Right renal cortex interstitium (tissue), 3 donors: ENCODE measurements at places on chromosomes 1 and 21.

GRCh38 chr1:13699936-13700520 lies at the start of gene PRDM2:
TSS of gene PRDM2 (plus strand) at chr1:13700188. CDS start at chr1:13715606, 15,418 bp downstream.
- no peak for DNase-seq

- no peak for DNase-seq
Measured at GRCh38 chr1:219419065-219419464, 193.8 kb downstream of the ZC3H11B start.

DNA sequence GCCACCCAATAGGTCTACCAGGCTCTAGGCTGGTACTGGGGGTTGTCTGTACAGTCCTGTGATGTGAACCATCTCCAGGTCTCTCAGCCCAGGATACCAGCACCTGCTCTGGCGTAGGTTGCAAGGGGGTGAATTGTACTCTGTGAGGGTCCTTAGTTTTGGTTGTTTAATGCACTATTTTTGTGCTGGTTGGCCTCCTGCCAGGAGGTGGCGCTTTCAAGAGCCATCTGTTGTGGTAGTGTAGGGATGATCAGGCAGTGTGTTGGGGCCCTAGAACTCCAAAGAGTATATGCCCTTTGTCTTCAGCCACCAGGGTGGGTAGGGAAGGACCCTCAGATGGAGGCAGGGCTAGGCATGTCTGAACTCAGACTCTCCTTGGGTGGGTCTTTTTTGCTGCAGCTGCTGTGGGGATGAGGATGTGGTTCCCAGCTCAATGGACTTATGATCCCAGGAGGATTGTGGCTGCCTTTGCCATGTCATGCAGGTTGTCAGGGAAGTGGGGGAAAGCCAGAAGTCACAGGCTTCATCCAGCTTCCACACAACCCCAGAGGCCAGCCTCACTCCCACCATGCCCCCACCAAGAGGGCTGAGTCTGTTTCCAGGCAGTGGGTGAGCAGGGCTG lies 301.8 kb upstream of the CHRM3 start:
- DNase-seq = no peak

DNA sequence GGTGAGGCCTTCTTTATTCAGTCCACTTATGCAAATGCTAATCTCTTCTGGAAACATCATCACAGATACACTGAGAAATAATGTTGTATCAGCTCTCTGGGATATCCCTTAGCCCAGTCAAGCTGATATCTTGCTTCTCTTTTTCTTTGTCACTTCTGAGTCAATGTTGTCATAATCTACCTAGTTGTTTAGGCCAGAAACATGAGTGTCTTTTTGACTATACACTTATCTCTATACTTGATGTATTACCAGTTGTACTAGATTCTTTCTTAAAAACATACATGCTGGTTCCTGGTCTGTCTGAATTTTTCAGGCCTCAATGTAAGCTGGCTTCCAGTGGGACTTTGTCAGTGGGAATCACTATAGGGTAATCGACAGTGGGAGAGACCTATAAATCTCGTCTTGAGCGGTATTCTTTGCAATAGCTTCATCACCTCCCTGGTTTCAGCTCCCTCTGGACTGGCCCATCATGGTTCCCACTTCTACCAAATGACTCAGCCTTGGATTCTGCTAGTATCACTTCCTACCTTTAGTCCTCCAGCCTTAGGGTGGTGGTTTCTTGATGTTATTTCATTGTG lies 135.2 kb upstream of the CYYR1 start:
- DNase-seq = no peak

GRCh38 chr21:37861561-37861960 lies 54.7 kb downstream of the KCNJ6 start:
- no peak for DNase-seq

GRCh38 chr21:33203371-33203724 lies 26.4 kb upstream of the IFNAR2 start:
- DNase-seq = no peak

DNA sequence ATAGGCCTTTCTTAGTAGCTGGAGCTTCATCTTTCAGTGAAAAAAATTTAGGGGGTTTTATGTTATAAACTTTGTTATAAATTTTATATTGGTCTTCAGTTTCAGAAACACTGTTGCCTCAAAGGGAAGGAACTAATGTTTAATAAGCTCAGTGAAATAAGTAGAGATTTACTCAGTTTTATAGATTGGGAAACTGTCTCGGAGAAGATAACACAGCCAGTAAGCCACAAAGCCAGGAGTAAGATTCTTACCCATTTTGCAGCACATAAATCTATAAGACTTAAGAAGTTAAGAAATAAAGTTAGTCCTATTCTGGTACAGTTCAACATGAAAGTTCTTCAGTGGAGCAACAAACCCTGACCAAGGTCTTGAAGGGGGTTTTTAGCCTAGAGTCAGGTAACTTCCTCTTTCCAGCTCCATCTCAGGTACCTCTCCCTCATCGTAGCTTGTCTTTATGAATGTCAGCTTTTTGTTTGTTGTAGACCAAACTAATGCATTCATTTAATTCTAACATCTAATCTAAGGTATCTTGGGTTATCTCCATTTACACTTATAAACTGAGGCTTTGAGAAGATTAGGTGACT lies 3.3 kb downstream of the KPNA6 start:
- no peak for DNase-seq

- no peak for DNase-seq
Measured at GRCh38 chr1:230249695-230250480, 176.2 kb downstream of the PGBD5 start.

DNA sequence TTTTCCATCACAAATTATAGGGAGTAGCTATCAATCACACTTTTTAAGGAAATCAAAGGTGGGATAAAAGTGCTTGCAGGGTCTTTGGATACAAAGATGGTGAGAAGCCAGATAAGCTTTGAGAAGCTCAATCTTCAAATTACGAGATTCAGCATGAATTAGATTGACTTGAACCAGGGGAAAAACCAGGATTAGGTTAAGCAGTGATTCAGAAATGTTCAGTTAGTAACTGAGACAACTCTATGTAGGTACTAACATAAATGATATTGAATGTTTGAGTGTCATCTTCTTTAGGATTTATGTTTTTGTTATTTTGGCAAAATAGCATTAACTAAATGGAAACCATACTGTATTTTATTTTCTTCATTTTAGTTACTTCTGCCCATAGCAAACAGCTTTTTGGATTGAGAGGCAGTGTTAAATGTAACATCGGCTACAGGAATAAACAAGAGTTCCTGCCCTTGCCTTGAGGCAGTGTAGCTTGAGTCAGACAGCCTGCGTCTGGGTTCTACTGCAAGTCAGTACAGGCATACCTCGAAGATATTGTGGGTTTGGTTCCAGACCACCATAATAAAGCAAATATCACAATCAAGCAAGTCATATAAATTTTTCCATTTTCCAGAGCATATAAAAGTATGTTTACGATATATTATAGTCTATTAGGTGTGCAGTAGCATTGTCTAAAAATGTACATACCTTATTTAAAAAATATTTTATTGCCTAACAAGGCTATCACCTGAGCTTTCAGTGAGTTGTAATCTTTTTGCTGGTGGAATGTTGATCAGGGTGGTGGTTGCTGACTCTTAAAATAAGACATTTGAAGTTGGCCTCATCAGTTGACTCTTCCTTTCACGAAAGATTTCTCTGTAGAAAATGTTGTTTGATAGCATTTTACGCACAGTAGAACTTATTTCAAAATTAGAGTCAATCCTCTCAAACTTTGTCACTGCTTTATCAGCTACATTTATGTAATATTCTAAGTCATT lies 36.9 kb upstream of the BACH1 start:
- DNase-seq = no peak

DNA sequence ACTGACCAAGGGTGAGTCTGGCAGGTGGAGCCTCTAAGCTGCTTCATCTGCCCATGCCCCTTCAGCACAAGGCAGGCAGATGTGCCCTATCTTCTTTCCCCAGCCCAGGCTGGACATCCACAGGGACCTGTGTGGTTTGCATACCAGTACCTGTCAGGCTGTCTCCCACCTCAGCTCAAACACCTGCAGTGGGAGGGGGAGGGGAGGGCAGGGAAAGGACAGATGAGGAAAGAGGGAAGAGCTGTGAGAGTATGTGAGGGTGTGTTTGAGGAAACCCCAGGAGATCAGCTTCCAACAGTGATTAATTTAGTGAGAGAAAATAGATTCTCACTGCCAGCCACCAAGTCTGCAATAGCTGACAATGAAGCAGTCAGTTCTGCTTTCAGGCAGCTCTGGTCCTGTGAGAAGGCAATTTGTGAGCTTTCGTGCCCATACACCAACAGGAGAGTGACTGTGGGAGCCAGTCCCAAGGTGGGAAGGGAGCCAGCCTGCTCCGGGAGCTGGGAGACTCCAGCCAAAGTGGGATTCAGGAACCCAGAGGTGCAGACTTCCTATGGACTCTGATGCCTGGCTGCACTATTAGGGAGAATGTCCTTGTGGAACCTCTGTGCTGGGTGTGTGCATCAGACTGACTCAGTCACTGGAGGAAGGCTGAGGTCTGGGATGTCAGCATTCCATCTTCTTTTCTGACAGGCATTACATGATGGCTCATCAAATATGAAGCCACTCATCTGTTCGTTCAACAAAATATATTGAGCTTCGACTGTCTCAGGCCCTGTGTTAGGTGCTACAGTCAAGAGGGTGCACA lies 59.7 kb downstream of the TNR start:
- DNase-seq = no peak

DNA sequence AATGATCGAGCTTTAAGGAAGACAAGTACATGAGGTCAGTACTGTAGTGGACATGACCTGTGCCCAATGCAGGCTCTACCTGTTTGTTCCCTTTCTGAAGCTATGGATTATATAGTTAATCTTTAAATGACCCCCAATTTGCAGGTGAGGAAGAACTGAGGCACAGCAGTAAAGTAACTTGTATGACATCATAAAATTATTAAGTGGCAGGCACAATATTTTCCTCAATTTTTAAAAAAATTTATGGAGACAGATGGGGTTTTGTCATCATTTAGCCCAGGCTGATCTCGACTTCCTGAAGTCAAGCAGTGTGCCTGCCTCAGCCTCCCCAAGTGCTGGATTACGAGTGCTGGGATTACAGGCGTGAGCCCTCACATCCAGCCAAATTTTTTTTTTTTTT lies 3.6 kb upstream of the GATAD2B start:
- no peak for DNase-seq

DNA sequence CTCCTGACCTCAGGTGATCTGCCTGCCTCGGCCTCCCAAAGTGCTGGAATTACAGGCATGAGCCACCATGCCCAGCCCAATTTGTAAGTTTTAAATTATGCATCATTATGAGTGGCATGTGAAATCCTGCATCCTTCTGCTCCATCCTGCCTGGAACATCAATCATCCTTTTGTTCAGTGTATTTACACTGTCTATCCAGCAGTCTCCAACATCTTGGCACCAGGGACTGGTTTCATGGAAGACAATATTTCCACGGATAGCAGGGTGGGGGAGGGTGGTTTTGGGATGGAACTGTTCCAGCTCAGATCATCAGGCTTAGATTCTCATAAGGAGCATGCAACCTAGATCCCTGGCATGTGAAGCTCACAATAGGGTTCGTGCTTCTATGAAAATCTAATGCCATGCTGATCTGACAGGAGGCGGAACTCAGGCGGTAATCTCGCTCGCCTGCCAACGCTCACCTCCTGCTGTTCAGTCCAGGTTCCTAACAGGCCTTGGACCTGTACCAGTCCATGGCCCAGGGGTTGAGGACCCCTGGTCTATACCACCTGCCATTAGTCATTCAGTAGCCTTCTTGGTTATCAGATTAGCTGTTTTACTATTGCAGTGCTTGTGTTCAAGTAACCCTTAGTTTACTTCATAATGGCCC lies 22.2 kb upstream of the TCEA3 start:
- no peak for DNase-seq

- DNase-seq = no peak
Measured at GRCh38 chr1:154748405-154748775, 121.7 kb downstream of the KCNN3 start.

DNA sequence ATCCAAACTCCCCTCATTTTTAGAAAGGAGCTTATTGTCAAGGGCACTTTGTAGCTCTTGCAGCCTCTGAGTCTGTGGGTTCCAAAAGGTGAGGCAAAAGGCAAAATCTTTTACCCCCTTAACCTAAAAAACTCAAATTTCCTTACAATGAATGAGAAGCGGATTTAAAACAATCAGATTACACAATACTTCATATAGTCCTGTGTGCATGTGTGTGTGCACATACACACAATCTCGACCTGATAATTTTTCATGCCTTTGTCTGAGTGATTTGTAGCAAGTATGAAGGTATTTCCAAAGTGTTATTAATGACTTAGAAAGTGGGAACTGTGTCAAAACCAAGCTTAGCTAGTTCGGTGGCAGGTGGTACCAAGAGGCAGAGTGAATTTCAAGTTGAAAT lies 42.9 kb downstream of the GRIK1 start:
- no peak for DNase-seq

GRCh38 chr1:100325415-100326324 lies 26.6 kb upstream of the CDC14A start:
- peak; percentile 27 for DNase-seq

DNA sequence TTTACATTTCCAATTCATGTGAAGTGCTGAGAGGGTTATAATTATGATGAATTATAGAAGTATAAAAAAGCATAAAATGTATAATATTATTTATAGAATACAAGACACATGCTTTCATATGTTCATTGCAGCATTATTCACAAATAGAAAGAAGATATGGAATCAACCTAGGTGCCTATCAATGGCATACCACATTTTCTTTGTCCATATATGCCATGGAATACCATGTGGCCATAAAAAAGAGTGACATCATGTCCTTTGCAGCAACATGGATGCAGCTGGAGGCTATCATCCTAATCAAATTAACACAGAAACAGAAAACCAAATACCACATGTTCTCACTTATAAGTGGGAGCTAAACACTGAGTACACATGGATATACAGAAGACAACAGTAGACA lies 85.1 kb upstream of the C1orf105 start:
- no peak for DNase-seq

GRCh38 chr1:76725864-76726619 lies 141.2 kb upstream of the ST6GALNAC5 start:
- DNase-seq = no peak

- no peak for DNase-seq
Measured at GRCh38 chr1:62177621-62178020, 17.0 kb upstream of the L1TD1 start.

- no peak for DNase-seq
Measured at GRCh38 chr1:158285756-158286241, 3.9 kb upstream of the CD1C start.
